Stimulated activated CD8-positive, alpha-beta memory T cell treated with anti-CD3 and anti-CD28 coated beads, Interleukin-7, amount 100 ng/mL, for 1 hour (primary cell): ENCODE measurements at places on chromosomes 4 and X.

- no peak for DNase-seq
Measured at GRCh38 chr4:37908488-37909331, 17.8 kb downstream of the TBC1D1 start.

- DNase-seq: no peak
Measured at GRCh38 chrX:154010330-154011087, 9.2 kb downstream of the IRAK1 start.

- no peak for DNase-seq
Measured at GRCh38 chrX:110759785-110760184, 35.8 kb downstream of the CHRDL1 start.

- DNase-seq: no peak
Measured at GRCh38 chr4:13860126-13860525, 232.6 kb upstream of the BOD1L1 start.

DNA sequence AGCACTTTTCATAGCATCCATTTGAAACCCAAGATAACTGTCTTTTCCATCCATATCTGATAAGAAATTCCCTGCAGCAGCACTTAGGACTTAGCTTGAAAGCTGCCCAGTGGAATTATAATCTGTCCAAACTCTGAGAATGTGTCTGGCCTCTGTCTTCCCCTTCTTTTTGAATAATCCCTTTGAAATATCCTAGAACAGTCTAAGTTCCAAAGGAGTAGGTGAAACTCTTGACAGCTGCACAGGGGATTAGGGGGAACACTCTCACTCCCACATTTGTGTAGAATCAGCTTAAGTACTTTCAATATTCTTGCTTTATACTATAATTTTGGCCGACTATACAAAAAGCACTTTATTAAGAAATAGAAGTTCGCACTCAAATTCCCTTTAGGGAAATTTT is 157.7 kb downstream of the PAPSS1 start:
- DNase-seq: no peak

- DNase-seq: no peak
Measured at GRCh38 chrX:14963447-14964236, 90.4 kb downstream of the MOSPD2 start.

GRCh38 chr4:104330125-104330905 is 164.4 kb downstream of the CXXC4 start:
- DNase-seq: no peak

- no peak for DNase-seq
Measured at GRCh38 chrX:79290596-79290995, 76.5 kb downstream of the ITM2A start.

GRCh38 chr4:140363051-140363450 is 10.4 kb upstream of the SCOC start:
- no peak for DNase-seq

- no peak for DNase-seq
Measured at GRCh38 chr4:4217113-4217512, 9.6 kb downstream of the OTOP1 start.

- no peak for DNase-seq
Measured at GRCh38 chr4:1048773-1049590, 37.6 kb downstream of the FGFRL1 start.

GRCh38 chr4:7626531-7626930 is 191.8 kb upstream of the PSAPL1 start:
- no peak for DNase-seq

- no peak for DNase-seq
Measured at GRCh38 chrX:55867181-55867651, 149.7 kb downstream of the RRAGB start.

DNA sequence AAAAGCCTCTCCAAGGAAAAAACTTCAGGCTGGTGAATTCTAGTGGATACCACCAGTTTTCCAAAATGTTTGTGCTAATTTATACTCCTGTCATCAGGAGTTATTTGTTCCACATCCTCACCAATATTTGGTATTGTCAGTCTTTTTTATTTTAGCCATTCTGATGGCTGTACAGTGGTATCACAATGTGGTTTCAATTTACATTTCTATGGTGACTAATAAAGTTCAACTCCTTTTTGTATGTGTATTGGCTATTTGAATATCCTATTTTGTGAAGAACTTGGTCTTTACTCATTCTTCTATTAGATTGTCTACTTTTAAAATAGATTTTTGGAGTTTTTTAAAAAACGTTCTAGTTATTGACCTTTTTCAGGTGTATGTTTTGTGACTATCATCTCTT is 33.0 kb upstream of the FRAS1 start:
- DNase-seq: no peak

GRCh38 chr4:87097075-87097474 is 123.3 kb downstream of the KLHL8 start:
- no peak for DNase-seq

- no peak for DNase-seq
Measured at GRCh38 chrX:44503560-44503959, 39.1 kb downstream of the FUNDC1 start.

GRCh38 chr4:176539091-176539784 is 219.5 kb downstream of the SPCS3 start:
- DNase-seq: no peak

DNA sequence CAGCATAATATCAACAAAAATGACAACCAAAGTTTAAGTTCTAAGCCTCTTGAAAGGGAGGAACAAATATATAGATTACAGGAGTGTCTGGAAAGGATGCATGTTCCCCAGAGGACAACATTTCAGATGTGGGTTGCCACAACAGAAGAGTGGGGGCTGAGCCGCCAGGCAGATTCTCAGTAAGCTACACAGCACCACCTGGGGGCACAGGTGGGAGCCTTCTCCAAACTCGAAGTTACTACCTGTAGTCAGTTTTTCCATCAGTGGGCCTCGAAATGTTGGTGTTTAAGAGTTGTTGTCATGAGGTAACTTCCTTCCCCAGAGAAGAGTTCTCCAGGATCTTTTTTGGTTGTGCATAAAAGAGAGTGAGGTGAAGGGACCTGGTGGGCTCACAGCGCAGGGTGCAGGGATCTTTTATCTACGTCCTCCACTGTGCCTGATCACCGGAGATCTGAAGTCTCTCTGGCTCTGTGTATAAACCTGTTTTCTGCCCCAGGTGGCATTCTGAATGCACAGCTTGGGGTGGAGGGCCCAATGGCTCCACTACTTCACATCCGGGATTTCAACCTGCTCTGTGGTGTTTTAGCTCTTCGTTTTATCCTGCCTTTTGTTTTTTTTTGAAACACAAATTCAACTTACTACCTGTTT is 58.4 kb upstream of the STS start:
- no peak for DNase-seq

GRCh38 chrX:66163447-66163846 is 600 bp upstream of the HEPH start:
- no peak for DNase-seq
